Colonic mucosa (tissue), 4 donors: ENCODE measurements at places on chromosomes 11 and 22. TPM values are rescaled to one million over a fixed set of nuclear protein-coding genes. Genes with fewer than 3 reads are reported as not detected.
A peak's percentile ranks its signal among the peaks of the same experiment; 100 is the strongest.

The RAB39A gene
- 1.2 TPM for total RNA-seq

The BACE1 gene
- 11.5 TPM for total RNA-seq

The OR2AT4 gene
- not detected for total RNA-seq

The POU2AF1 gene
- 3.1 TPM for total RNA-seq

- no peak for DNase-seq
Observed at GRCh38 chr22:18970176-18970947, 34.3 kb upstream of the PRODH start.

- no peak for DNase-seq
Observed at GRCh38 chr11:125594958-125595357, 2.3 kb downstream of the STT3A start.

DNA sequence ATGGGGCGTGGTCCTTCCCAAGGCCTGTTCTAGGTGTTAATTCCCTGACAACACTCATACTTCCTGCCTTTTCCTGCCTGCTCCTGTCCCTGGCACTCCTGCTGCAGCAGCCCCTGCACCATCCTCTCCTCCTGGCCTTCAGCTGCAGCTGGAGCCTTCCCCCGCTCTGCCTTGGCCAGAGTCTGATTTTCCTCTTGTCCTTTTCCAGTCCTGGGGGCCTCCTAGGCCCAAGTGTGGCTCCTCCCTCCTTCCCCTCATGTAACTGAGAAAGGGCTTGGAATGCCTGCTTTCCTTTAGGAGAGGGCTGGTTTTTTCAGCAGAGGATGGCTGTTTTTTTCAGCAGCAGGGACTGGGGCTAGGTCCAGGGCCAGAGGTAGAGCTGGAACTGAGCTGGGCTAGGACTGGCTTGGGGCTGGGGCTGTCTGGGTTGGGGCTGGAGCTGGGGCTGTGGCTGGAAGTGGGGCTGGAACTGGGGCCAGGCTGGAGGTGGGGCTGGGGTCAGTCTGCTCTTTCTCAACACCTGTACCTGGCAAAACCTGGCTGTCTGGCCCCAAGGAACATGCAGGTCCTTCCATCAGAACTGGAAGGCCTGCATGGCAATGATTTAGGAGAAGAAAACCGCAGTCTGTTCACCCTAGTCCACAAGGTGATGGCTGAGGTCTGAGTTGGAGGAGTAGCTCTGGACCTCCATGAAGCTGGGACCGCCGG lies 23.6 kb downstream of the ZC3H7B start:
- DNase-seq: no peak

DNA sequence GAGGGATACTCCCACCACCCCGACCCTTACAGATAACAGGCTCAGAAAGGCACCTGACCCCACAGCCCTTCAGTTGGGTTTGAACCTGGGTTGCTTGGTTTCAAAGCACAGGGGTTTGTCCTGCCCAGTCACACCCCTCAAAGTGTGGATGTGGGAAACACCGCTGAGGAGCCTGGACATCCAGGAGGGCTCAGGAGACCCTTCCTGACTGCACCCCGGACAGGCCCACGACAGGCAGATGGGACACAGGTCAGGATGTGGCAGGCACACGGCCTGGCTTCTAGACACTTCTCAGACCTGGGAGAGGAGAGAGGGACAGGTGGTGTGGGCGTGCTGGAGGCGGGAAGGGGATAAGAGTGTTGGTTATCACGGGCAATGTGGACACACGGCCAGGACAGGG lies 932.3 kb downstream of the BRD1 start:
- DNase-seq: peak; percentile 6

GRCh38 chr11:67179892-67180490 lies 60.9 kb downstream of the KDM2A start:
- DNase-seq: no peak

GRCh38 chr11:119684361-119685110 lies 44.5 kb downstream of the NECTIN1 start:
- no peak for DNase-seq

DNA sequence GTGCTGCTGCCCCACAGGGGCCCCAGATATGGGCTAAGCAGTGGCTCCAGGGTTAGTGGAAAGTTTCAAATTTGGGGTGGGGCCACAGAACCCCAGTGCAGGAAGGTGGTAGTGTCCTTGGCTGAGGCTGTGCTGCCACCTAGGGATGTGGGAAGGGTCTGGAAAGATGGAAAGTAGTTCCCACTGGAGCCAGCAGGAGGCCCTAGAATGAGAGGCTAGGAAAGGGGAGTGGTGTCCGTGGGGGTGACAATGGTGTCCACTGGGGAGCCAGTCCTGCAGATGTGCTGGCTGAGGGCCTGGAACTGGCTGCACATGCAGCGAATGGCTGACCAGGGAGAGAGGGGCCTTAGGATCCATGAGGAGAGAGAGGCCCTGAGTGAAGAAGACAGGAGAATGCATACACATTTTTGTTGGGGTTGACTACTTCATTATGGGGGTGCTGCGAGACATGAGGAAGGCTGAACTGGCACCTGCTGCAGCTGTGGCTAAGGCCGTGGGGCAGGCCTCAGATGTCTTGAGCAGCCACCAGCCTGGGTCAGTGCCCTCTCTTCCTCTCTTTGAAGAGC lies 21.1 kb downstream of the RFPL3 start:
- DNase-seq: peak; percentile 38

DNA sequence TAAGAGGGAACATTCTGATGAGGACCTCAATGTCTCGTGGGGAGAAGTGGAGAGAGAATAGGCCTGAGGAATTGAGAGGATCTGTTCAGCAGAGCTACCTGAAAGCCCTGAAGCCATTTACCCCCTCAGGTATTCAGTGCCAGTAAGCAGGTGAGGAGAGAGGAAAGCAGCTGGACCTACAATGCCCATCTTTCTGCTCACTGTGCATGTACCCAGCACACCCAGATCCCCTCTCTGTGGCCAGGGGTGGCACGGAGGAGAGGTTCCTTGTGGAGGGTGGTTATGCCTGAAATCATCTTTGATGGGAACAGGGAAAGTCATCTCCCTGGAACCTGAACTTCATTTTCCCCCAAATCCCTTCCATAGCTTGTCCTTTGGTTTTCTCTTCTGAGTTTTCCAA lies 277.8 kb upstream of the B3GAT1 start:
- no peak for DNase-seq
